ENCODE measurements at places on chromosomes 13 and 19.

DNA sequence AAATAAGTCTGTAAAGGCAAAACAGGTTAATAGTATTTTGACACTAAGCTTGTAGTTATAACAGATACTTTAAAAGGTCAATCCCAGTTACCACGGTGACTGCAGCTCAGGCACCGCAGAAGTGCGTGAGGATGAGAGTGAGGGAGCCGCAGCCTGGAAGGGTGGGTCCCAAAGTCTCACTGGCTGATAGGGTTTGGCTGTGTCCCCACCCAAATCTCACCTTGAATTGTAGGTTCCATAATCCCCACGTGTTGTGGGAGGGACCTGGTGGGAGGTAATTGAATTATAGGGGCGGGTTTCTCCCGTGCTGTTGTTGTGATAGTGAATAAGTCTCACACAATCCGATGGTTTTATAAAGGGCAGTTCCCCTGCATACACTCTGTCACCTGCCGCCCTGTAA, 40.0 kb upstream of the GAS6 start:
- DNase-seq, result no peak

DNA sequence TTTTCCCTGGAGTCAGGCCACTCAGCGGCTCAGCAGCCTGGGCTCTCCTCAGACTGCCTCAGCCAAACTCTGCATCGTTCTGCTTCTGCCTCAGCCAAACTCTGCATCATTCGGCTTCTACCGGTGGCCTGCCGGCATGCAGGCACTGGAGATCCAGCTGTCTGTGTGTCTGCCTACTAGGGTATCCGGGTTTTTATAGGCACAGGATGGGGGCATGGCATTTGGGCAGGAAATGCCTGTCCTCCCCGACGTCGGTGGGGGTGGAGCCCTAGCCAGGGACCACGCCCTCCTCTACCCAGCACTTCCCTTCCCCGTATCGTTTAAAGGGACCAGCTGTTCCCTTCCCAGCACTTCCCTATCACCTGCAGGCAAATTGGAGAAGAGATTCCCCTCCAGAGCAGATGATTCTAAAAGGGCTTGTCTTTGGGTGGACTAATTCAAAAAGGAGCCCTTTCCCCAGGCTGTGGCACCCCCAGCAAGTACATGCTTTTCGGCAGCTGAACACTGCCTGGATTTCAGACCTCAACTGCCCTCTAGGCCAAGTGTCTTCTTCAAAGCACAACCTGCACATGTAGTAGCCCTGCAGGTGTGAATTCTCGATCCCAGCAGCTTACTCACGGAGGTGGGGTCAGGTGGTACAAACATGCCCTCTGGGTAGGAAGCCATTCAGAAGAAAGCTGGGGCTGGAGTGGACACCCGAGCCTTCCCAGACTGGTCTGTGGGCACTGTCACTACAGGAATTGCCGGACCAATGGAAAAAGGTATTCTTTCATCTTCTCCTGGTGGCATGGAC, 25.4 kb upstream of the GPR12 start:
- no peak for DNase-seq

DNA sequence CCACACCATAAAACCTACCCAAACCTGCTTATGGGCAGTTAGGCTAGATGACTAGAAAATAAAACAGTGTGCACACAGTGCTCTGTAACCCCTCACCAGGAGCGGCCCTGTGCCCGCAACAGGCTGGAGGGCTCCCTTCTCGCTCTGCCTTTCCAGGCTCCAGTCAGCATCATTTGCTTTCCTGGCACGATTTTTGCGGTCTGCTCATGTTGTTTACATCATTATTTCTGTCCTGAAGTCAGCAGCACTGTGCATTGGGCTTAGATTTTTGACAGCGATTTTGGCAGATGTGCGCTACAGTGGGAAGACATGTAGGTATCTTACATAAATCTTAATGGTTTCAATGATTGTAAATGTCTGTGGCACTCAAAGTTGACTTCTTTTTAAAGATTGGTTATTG, 344.0 kb downstream of the MTUS2 start:
- no peak for DNase-seq

- no peak for DNase-seq
These were observed 222.8 kb downstream of the LIG4 start for GRCh38 chr13:107992542-107992941.

- no peak for DNase-seq
These were observed 16.5 kb upstream of the ZNF8 start for GRCh38 chr19:58261968-58262921.

GRCh38 chr13:99580500-99581268, 79.4 kb downstream of the TM9SF2 start:
- DNase-seq, result no peak
